ENCODE measurements at places on chromosomes 12 and 14.

DNA sequence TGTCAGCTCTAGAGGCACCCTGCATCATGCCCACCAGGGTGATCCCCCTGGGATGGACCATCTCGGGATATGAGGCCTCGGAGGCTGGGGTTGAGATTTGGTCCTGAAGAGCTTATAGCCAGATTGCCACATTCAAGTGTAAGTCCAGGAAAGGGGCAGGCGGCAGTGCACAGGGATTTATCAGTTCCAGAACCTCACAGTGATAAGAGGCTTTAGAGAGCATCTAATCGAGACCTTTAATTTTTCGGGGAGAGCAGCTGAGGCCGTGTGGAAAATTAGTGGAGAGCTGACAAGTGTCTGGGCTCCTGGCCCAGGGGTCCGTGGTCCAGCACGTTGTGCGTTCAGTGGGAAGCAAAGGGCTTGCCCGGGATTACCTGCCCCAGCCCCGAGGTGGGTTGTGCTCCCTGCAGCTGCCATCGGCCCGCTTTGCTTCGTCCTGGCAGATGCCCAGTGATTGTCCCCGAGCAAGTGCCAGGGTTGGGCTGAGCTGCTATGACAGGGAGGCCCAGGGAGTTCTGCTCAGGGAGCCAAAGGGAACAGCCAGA lies 52.1 kb downstream of the C14orf132 start:
- DNase-seq, result no peak

GRCh38 chr12:68259318-68259940 lies 6.0 kb upstream of the IL22 start:
- no peak for DNase-seq

- no peak for DNase-seq
These were observed 236.5 kb upstream of the ATP2B1 start for GRCh38 chr12:89945123-89945522.

- DNase-seq, result peak; percentile 18
These were observed 102.2 kb downstream of the GPHN start for GRCh38 chr14:66610154-66610563.

- no peak for DNase-seq
These were observed 2.5 kb downstream of the EEA1 start for GRCh38 chr12:92926549-92926948.

DNA sequence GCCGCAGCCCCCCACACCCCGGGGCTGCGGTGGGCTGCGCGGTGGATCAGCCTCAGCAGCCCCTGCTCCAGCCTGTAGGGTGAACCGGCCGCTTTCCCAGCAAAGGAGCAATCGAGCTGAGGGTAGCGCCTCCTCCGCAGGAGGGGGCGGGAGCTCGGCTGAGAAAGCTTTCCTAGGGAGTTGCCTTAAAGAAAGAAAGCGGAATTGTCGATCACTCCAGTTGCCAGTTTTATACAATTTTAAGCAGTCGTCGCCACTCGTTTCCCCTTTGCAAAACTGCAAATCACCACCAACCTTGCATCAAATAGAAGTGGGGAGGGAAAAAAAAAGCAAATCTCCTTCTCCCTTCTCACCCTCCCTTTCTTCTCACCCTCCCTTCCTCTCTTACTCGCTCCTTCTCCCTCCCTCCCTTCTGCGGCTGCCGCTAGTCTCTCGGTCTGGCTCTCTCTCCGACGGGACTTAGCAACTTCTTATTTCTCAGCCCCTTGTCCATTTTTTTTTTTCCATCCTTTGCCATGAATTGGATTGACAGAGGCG lies at the start of gene PDE3A:
PDE3A (plus strand) TSS at position 424 of the 537 bp plus-strand sequence. CDS start 748 bp downstream, outside the sequence.
- no peak for DNase-seq

DNA sequence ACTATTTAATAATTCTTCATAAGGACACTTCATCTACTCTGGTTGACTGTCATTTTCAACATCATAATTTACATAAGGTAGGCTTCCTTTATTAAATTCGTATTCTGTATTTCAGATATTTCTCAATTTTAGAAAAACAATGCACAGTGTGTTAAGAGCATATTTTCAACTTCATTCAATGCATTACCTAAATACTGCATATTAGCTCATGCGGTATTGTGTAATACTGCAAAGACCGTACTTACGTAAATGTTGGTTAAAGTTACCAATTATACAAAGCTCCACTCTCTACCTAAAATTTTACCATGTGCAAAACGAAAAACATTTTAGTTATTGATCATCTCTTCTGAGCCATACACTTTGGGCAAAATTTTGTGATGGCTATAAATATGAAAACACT lies 62.8 kb downstream of the EXOC5 start:
- no peak for DNase-seq

- no peak for DNase-seq
These were observed 665.6 kb downstream of the C12orf50 start for GRCh38 chr12:87363497-87364084.

- DNase-seq, result no peak
These were observed 32.7 kb downstream of the DEPDC4 start for GRCh38 chr12:100234166-100234565.

DNA sequence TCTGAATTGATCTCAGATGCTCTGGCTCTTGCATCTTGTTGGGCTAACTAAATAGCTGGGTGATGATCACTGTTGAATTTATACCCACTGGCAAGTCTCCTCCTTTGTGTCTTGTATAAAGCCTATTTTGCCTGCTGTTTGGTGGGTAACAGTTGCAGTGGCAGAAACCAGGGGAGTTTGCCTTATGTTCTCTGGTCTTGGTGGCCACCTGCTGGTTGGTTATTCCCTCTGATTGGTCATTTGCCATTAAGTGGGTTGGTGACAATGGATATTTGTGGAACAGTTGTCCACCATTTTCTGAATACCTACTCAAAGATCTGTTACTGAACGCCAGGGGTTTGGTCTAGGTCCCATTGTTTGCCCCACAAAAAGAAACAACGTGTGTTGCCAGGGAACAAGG lies 52.1 kb downstream of the AVPR1A start:
- no peak for DNase-seq

- DNase-seq, result no peak
These were observed 5.3 kb upstream of the KRAS start for GRCh38 chr12:25256005-25256404.

DNA sequence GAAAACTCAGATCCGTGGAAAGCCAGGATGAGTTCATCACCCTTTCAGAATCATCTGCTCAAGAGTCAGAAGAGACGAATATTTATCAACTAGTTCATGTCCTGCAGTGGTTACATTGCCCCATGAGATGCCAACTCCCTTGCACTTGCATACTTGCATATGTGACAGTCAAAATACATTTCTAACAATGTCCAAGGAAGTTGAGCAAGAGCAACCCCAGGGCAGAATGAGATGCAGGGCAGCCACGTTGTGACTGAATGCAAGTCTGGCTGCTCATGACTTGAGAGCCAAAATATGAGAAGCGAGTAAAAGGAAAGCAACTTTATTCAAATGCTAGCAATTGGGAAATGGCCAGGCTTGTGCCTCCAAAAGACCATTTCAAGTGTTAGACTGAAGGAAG lies 23.6 kb upstream of the UTP20 start:
- no peak for DNase-seq

DNA sequence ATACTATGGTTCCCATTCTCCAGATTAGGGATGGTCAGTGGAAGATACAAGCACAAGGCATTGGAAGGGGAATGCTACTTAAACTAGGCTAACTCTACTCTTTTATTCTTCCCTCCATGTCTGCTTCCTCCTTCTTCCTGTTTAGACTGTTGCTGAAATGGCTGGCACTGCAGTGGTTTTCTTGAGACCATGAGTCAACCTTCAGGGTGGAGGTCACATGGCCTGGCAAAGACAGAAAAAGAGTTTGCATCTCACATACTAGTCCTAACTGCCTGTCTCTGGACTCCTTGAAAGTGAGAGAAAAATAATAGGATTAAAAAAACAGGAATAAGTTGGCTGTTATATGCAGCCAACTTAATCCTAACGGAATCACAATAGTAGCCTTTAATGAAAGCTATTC lies 37.0 kb downstream of the ALDH1L2 start:
- DNase-seq, result no peak

GRCh38 chr12:46160101-46160980 lies 108.5 kb downstream of the SLC38A1 start:
- DNase-seq, result no peak

- no peak for DNase-seq
These were observed 4.4 kb downstream of the SERPINA11 start for GRCh38 chr14:94448071-94448808.

DNA sequence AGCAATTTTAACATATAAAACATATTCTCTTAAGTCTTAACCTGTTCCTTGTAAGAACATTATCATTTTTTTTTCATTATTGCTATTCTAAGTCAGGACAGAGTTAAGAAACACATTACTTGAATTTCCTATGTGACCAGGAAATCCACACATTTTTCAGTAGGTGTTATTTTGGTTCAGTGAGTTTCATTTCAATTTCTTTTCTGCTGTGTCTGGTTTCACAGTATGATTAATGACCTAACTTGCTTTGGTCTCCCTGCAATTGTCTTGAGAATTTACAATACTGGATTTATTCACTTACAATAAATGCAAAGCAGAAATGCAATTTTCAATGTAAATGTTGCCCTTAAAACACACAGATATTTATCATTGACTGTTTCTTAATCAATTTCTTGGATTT lies 396.9 kb upstream of the TMTC1 start:
- no peak for DNase-seq

GRCh38 chr14:65462411-65462810 lies 49.9 kb downstream of the FUT8 start:
- no peak for DNase-seq

GRCh38 chr12:95976416-95976832 lies 19.7 kb downstream of the HAL start:
- no peak for DNase-seq

GRCh38 chr14:99163446-99163845 lies 108.6 kb downstream of the BCL11B start:
- DNase-seq, result no peak

GRCh38 chr12:46439793-46440511 lies 67.4 kb upstream of the SLC38A2 start:
- no peak for DNase-seq

GRCh38 chr14:45649051-45649450 lies 396.0 kb upstream of the MIS18BP1 start:
- no peak for DNase-seq

GRCh38 chr12:121964813-121965643 lies 46.6 kb downstream of the CFAP251 start:
- no peak for DNase-seq

DNA sequence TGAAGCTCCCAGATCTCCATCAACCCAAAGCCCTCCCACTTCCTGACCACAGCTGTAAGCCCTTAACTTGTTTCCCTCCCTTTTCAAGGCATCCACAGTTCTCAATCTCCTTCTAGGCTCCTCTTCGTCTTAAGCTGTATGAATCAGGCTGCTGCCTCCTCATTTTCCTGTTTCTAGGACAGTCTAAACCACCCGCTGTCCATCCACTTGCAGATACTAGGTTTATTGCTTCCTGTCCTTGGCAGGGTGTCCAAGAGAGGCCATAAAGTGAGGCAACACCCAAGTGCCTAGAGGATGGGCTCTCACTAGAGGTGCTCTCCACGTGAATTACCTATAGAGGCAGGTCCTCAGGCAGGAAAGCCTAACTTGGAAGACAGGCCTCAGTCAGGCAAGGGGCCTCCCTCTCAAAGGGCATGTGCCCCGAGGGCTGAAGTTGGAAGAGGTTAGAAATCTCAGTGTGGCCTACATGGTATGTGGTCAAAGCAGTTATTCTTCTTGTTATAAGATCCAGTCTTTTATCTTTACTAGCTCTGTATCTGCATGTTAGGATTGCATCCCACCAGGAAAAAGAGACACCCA lies 8.8 kb upstream of the TMEM106C start:
- DNase-seq, result no peak

GRCh38 chr14:53609009-53609408 lies 347.6 kb downstream of the BMP4 start:
- DNase-seq, result no peak

- DNase-seq, result no peak
These were observed 13.5 kb downstream of the WNT5B start for GRCh38 chr12:1642513-1642912.

DNA sequence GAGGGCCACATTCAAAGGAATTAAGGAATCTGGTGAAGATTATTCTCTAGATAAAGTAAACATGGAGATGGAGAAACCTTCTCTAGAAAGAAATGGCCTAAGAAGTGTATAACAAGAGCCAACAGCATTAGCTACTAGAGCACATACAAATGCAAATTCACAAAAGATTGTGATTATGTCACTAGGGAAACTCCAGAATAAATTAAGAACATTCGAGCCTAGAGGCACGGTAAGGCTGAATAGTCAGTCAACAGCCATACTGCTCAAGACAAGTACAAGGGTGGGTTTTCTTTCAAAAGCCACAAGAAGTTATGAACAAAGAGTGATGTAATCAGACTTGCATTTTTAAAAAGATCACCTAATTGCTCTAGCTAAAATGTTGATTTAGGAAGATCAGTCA lies 25.4 kb downstream of the PPP4R3A start:
- DNase-seq, result no peak

- no peak for DNase-seq
These were observed 159.6 kb upstream of the RTL1 start for GRCh38 chr14:101063121-101063520.

DNA sequence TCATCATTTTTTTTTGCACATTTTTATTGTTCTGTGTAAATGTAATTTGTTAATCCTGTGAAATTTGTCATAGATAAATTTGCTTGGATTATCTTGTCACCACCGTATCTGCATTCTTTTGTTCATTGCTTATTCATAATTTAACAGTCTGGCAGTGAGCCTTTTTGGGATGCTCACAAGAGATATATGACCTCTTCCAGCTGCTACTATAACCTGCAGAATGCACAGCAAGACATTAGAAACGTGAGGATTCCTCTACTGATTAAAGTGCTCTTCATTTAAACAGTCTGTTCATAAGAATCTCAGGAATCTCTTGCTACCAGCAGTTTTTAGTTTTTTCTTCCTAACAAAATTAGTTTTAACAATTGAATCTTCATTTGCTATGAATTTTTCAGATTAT lies 9.1 kb downstream of the NPAS3 start:
- DNase-seq, result no peak

DNA sequence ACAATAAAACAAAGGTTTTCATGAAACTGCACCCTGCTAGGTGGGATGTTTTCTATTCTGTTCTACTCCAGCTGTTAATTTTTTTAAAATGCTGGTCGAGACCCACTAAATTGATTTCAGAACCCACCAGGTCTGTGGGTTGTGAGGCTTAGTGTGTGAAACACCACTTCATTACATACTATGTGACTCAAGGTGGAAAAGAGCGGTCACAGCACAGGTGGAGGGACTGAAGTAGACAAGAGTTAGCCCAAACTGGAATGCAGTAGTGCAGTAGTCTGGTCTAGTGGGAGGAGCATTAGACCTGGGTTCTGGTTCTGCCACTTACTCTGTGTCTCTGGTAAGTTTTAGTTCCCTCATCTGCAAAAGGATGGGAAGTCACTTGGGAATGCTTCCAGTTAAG lies 12.2 kb downstream of the DDX55 start:
- DNase-seq, result no peak

DNA sequence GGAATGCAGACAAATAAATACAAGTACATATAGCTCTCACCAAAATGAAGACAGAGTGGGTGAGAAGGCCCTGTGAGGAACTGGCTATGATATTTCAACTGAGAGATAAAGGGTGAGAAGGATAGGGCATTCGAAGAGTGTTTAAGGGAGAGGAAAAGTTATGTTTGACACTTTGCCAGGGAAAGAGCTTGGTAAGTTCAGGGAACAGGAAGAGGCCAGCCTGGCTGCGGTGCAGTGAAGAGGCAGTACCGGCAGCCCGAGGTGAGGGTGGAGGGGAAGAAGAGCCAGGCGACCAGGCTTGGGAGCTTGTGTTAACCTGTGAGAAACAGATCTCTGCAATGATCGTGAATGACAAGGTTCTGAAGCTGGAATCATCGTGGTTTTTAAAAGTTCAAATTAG lies 84.7 kb upstream of the RFX4 start:
- DNase-seq, result no peak

Data from CD4-positive, alpha-beta T cell treated with Interferon alpha-2 for 1 hour (primary cell).